ENCODE measurements at places on chromosomes 13 and 19. TPM values are rescaled to one million over a fixed set of nuclear protein-coding genes. Genes with fewer than 3 reads are reported as not detected.
A peak's percentile ranks its signal among the peaks of the same experiment; 100 is the strongest.

DNA sequence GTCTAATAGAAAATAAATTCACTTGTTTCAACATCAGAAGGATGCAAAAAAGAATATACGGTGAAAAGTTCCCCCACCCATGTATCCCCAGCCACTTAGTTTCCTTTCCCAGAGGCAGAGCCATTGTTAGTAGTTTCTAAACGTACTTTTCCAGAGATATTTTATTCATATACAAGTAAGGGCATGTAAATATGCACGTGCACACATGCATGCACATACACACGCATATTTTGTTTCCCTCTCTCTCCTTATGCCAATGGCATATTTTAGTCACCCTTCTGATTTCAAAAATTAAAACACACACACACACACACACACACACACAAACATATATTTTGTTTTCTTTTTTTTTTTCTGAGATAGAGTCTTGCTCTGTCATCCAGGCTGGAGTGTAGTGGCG is 147.4 kb downstream of the PDS5B start:
- DNase-seq: no peak

ZNF491 gene
- total RNA-seq: 0.96 TPM

DNA sequence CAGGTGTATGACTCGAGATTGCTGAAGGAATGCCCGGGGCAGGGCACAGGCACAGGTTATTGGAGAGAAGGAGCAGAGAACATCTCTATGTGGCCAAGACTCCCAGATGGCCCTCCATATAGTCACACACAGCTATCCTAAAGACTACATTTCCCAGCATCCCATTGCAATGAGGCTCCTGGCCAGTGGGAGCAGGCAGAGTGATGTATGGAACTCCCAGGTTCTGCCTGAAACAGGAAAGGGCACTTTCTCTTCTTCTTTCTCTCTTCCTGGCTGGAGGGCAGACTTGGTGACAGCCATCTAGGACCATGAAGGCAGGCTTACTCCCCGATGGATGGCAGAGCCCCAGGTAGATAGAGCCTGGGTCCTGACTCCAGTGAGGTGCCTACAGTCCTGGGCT is 13.5 kb downstream of the PPP1R13L start:
- no peak for DNase-seq

KLK2 gene
- 0.29 TPM for total RNA-seq

DNA sequence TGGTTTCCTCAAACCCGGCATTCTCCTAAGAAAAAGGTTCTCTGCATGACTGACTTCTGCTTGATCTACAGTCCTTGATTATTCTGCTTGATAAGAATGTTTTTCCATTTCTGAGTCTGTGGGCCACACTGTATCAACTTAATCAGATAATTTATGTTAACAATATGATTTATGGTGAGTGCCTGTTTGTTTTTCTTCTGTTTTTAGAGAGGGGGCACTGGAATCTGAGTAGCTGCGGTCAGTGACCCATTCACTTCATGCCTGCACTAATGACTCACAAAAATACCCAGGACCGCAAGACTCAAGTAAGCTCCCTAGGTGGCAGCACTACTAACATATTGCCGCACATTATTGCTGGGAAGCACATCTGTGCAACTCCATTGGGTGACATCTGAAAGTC is 542.3 kb upstream of the ATXN8OS start:
- no peak for DNase-seq

- no peak for DNase-seq
Measured at GRCh38 chr13:29162638-29163235, 342.6 kb downstream of the MTUS2 start.

DNA sequence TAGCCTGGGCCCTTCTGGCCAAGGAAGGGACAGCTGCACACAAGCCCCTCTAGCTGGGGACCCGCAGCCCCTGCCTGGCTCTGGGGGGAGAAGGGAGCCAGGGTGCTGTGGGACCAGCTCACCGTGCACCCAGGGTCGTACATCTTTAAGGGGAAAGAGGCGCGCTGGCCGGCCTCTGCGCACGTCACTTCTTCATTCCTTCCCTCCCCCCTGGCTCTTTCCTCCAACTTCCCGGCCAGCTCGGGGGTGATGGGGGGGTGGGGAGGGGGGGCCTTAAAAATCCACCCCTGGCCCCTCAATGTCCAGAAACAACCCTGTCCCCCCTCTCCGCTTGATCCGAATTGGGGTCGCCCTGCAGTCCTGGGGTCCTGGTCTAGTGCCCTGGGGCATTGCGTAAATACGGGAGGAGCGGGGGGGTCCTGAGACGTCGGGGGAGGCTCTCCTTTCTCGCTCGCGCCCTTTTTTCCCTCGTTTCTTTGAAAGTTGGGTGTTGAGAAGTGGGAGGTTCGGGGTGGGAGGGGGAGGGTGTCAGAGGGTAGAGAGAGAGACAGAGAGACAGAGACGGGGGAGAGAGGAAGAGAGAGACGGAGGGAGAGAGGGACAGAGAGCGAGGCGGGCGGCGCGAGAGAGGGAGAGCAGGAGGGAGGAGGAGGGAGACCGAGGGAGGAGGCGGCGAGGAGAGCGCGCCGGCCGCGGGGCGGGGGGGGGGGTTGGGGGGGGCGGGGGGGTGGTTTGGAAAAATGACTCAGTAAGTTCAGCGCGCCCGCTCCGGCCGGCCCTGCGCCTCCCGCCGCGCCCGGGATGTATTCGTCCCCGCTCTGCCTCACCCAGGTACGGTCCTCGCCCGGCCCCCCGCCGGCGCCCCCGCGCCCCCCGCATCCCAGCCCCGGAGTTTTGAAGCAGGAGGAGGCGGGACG is at the start of gene NFIC:
TSS of gene NFIC (plus strand) at position 748 of the 917 bp plus-strand sequence. CDS start at position 802, 54 bp downstream.
- peak; percentile 46 for DNase-seq

DNA sequence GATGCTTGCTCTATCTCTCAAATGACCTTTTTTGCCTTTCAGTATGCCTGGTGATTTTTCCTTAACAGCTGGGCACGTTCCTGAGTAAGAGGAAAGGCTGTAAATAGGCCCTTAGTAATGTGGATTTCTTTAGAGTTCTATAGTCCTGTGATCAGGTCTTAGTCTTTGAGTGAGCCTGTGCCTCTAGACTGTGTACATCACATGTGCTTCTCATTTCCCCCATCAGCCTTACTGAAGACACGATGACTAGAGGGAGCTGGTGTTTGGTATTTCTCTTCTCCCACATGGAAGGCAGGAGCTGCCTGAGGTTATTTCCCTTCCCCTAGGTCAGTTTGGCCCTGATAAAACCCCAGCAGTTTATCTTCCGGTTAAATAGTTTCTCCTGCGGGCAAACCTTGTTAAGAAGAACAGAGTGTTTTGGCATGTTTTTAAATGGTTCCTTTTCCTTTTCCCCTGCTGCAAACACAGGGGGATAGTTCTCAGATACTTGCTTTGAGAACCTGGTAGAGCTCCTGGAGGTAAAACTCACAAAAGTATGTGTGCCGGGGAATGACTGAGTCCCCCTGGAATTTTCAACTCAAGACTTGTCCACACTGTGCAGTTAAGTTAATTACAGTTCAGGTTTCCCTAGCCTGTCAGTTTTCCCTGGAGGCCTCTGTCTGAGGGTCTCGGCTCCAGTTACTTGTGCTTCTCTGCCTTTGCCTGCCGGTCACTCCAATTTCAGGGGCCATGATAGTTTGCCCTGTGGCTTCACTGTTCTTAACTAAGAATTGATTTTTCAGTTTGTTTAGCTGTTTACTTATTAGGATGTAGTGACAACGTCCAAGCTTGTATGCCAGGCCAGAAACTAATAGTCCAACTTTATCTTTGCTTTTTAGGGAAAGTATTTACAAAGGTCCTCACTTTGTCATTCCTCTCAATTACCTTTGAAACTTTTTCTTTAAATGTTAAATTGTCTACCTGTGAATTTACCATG is 94.4 kb downstream of the URI1 start:
- DNase-seq: no peak

BICRA gene
- 20.7 TPM for total RNA-seq

ZGLP1 gene
- 3.3 TPM for total RNA-seq

DNA sequence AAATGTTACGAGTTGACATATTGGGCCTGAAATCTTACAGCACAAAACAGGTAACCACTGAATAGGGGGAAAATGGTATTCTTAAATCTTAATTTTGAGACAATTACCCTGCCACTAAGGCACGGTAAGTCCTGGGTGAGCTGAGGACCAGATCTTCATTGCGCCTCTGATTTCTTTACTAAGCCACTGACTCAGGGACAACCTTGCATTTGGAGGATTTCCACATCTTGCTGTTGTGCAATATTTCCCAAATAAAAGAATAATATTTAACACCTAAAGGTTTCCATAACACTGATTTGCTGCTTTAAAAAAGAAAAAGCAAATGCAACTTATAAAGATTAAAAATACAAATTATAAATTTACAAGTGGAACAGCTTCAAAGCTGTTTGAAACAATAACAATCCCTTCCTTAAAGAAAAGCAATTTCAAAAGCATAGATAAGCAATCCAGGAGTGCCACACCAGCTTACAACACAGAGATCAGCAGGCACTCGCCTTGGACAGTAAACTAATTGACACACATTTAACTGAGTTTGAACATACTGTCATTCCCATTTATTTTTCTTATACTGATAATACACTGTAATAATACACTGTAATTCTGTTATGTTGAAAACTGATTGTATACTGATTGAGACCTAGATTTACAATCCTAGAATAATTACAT is 79.6 kb upstream of the DOCK9 start:
- DNase-seq: no peak

DNA sequence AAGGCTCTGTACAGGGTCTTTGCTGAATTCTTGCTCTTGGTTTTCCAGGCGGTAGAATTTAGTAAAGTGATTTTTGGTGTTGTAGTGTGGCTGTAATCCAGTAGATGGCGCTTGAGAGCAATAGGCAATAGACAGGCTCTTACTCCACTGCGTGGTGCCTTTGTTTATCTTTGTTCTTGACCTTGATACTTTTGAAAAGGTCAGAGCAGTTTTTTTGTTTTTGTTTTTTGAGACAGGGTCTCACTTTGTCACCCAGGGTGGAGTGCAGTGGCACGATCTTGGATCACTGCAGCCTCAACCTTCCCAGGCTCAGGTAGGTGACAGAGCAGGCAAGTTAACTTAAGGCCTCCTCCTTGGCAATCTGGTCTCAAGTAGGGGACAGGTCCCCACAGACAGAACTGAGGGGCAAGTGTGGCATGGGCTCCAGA is 12.2 kb upstream of the LILRA5 start:
- peak; percentile 64 for DNase-seq

KCNN1 gene
- total RNA-seq: not detected

GRCh38 chr13:27383104-27383921 is 41.1 kb upstream of the GTF3A start:
- DNase-seq: no peak

PRDX2 gene
- 218 TPM for total RNA-seq

SYT3 gene
- not detected for total RNA-seq

SULT2A1 gene
- total RNA-seq: not detected

UPK1A gene
- total RNA-seq: 0.30 TPM

PRR22 gene
- 2.1 TPM for total RNA-seq

GRCh38 chr13:35814605-35815011 is 316.6 kb downstream of the DCLK1 start:
- no peak for DNase-seq

- DNase-seq: no peak
Measured at GRCh38 chr19:2782329-2782935, 641 bp downstream of the SGTA start.

EPS8L1 gene
- 9.8 TPM for total RNA-seq

DNA sequence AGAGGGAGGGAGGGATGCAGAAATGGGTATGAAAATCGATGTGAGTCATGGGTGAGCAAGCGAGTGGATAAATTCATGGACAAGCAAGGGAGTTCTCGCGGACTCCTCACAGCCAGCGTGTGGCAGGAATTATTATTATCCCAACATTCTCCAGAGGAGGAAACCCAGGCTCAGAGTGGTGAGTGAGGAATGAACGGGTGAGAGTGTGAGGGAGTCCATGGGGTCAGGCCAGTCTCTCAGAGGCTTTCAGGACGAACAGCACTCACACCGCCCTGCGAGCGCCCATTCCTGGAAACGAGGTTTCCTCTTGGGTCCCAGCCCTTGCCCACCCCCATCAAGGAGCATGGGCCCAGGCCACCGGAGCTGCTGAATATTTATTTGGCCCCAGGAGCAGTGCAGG is 6.3 kb upstream of the DNAAF3 start:
- DNase-seq: no peak

- DNase-seq: no peak
Measured at GRCh38 chr13:108273429-108274118, 4.1 kb downstream of the TNFSF13B start.

ARRDC5 gene
- total RNA-seq: 0.26 TPM

NKG7 gene
- 1,014 TPM for total RNA-seq

- DNase-seq: no peak
Measured at GRCh38 chr13:65638572-65639168, 1591.5 kb downstream of the PCDH9 start.

GRCh38 chr13:110869805-110870706 is 44.8 kb downstream of the ANKRD10 start:
- DNase-seq: no peak

DNA sequence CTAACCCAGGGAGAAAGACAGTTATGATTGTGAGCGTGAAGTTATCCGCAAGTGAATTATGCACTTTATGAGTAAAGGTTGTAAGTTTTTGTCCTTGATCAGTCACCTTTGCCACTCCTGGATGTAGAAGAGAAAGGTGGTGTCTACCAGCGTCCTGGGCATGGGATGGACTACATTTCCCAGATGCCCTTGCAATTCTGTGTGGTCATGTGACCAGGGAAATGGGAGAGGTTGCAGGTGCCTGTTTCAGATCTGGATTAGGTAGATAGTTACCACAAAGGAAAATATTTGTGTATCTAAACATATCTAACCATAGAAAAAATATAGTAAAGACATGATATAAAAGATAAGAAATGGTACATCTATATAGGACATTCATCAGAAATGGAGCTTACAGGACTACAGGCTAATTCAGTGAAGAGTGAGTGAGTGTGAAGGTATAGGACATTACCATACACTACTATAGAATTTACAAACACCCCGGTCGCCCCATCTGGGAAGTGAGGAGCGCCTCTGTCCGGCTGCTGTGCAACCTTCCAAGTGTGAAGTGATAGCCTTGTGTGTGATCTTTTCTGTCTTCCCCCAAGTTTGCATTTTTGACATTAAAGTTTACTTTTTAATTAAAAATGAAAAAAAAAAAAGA is 51.6 kb upstream of the CACNA1A start:
- DNase-seq: no peak

PHLDB3 gene
- total RNA-seq: 11.2 TPM

GRCh38 chr19:38685666-38686529 is 38.4 kb downstream of the ACTN4 start:
- DNase-seq: no peak

GRCh38 chr19:38143847-38144246 is 80.2 kb downstream of the DPF1 start:
- DNase-seq: no peak

All from activated CD8-positive, alpha-beta memory T cell treated with anti-CD3 and anti-CD28 coated beads, Interleukin-2, amount 10 ng/mL, durations not matched to agents 7 days and 5 days (primary cell).